NCI-H2171 (cell line): ENCODE measurements at places on chromosomes 6 and 20.

GRCh38 chr6:134835993-134836392, 113.9 kb downstream of the ALDH8A1 start:
- no peak for DNase-seq

GRCh38 chr20:51876313-51876940, 74.1 kb upstream of the SALL4 start:
- no peak for DNase-seq

GRCh38 chr6:111564482-111564945, 41.2 kb downstream of the TRAF3IP2 start:
- peak; percentile 65 for DNase-seq

GRCh38 chr6:134431421-134431859, 113.5 kb upstream of the SGK1 start:
- no peak for DNase-seq

DNA sequence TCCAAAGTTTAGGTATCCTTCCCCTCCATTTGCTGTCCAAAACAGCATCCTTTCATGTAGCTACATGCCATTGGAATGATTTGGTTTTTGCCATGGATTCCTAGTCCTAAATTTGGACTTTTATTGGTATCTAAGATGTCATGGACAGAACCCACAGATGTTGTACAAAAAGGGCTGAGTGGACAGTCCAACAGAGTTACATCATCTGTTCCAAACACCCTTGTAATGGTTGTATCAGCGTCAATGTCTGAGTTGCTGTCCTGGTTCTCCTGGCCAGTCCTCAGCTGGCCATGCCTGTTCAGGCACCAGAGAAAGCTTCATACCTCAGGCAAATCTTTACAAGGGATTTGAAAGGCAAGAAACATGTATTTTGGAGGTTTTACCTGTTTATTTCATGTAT, 191.3 kb downstream of the ESR1 start:
- no peak for DNase-seq

DNA sequence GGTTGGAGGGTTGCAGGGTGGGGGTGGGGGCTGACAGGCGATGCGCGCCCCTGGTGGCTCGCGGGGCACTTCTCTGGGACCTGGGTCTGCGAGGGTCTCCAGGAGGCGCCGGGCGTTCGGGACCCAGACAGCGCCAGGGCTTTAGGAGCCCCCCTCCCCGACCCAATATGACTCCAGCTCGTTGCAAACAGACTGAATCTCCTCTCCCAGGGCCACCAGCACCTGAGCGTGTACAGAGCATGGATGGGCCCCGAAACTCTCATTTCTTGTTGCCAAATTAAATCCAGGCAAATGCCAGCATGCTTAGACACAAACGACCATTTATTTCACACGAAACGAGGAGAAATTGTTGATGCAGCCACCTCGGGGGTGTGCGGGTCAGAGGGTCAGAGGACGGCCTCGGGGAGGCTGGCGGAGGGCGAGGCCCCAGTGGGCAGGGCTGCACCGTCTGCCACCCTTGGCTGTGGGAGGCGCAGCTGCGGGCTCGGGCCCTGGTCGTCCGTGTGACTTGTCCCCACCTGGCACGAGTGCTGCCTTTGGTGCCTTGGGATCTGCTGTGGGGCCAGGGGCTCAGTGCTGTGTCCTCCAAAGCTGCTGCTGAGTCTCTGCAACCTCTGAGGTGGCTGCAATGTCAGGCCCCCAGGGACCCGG, 20.9 kb upstream of the GATA5 start:
- DNase-seq: no peak

DNA sequence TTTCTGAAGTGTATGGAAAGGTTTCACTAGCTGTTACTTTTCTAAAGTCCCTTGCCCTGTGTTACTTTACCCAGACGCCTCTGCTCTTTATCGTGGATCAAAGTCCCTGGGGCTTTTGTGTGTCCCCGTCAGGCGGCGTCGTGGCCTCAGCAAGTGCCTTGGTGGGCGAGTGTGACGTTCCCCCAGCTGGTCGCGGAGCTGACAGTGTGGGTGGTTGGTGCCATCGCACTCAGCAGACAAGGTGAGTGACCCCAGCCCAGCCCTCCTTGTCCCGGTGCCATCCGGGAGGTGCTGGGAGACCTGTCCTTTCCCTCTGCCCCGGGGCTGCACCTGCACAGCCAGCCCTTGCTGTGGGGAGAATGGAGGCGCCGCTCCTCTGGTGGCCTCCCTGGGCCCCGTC, 27.3 kb upstream of the TCFL5 start:
- DNase-seq: no peak

- DNase-seq: no peak
Measured at GRCh38 chr6:108648191-108648590, 87.5 kb downstream of the FOXO3 start.

DNA sequence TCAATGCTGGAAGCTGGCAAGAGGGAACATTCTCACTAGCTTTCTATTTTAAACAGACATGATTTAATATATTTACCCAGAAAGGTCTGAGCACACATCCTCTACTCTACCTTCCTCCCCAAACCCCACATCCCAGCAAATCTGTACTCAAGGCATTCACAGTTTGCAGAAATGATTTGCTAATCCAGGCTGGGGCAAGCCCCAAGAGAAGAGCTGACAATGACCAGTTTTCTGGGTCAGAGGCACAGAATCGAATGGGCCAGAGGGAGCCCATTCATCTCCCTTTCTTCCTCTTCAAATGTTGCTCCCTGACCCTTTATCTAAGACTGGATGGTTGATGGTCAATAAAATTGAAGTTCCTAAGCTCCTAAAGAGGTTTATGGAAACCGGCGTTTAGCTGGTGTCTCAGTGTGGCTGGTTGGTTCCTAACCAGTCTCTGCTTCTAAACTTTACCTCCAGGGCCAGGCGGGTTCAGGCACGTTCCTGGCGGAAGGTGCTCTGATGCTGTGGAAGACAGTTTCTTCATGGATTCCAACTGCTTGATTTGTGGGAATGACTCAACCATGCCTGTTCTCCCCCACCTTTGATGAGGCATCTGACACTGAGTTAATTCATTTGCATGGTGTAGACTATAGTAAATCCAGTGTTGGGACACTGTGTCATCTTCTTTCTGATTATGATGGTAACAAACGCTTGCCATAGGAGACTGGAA, 96.4 kb upstream of the IYD start:
- DNase-seq: no peak

DNA sequence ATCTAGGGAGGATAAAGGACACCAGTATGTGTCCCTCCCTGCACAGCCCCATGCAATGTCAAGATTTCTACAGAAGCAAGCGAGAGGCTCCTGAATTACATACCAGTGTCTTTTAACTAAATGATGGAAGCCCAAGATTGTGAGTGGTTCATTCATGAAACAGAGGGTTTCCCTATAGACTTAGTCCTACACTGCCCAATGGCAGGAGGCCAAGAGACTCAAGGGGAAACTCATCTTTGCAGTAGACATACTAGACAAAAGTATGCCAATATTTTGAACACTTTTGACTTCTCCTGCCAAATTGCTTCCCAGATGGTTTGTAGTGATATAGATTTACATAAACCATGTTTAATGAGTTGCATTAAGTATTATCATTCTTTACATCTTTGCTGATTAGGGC, 557.2 kb upstream of the JAG1 start:
- no peak for DNase-seq

- DNase-seq: no peak
Measured at GRCh38 chr20:50265245-50265946, 74.8 kb downstream of the CEBPB start.

DNA sequence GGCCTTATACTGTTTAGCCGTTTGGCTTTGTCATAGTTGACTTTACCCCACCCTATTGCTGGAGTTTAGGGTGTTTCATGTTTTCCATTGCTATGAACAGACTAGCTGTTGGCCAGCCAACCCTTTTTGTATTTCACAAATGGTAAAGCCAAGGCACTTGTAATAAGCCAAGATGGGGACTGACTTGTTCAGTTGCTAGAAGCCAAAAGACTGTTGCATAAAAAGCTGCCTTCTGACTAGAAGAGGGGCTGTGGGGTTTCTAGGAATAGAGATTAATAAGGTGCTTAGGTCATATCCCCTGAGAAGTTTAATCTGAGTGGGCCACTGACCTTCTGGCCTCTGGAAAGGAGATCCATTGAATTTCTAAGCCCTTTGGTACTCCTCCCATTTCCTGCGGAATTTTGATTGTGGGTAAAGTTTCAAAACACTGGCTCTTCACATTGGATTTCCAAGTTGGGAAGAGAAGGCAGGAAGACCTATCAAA, 211.1 kb downstream of the PLCB4 start:
- DNase-seq: no peak

DNA sequence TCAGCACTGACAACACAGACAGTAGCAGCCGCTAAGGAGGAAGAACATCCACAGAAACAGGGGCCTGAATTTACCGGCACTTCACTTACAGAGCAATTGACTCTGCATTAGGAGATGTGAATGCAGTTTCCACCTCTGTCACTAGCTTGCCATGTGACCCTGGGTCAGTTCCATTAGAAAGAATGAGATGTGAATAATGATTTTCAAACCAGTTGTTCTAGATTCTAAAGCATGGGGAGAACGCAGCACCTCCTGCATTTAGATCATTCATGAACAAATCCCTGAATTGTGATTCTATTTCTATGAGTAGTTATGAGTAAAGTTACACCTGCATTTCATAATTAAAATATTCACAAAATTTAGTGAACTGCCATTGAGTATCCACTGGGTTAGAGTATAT, 197.3 kb upstream of the EXOC2 start:
- DNase-seq: no peak

- DNase-seq: no peak
Measured at GRCh38 chr6:17486680-17487079, 93.3 kb downstream of the CAP2 start.

- peak; percentile 76 for DNase-seq
Measured at GRCh38 chr20:35171753-35172433, at the start of gene PROCR. PROCR (plus strand) TSS chr20:35172072; CDS start chr20:35172155, 83 bp downstream.

DNA sequence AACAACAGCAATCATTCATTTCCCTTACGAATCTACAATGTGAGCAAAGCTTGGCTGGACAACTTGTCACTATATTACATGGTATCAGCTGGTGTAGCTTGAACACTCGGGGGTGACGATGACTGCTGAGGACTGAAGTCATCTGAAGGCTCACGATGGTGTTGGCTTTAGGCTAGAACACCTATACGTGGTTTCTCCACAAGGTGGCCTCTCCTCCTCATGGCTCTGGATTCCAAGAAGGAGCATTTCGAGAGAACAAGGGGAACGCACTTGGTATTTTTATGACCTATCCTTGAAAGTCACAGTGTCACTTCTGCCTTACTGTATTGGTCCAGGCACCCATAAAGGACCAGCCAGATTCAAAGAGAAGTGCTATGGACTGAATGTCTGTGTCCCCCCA, 37.5 kb upstream of the ADGRF1 start:
- no peak for DNase-seq

DNA sequence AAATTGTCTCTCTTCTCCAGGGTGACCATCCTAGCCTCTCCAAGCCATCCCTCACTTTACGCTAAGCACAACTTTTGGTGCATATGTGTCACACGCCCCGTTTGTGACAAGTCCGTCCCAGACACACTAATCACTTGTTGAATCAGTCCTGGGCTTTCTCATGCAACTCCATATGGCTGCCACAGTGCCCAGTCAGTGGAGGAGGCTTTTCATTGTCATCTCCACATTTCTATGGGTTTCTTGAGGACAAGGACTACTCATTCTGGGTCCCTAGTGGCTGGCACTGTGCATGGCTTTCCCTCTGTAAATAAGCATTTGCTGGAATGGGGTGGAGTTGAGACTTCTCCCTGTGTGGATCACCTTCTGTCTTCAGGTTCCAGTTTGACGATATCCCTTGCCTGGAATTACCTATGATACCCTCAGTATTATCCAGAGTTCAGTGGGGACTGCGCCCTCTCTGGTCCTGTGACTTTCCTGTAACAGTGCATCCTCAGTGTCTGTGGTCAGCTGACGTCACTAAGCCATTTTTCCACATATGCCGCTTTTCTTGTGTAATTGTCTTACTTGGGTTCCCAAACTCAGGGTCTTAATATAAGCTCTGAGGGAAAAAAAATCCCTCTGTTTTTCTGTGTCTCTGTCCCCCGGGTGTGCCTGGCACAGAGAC, 59.8 kb upstream of the MYL9 start:
- no peak for DNase-seq

DNA sequence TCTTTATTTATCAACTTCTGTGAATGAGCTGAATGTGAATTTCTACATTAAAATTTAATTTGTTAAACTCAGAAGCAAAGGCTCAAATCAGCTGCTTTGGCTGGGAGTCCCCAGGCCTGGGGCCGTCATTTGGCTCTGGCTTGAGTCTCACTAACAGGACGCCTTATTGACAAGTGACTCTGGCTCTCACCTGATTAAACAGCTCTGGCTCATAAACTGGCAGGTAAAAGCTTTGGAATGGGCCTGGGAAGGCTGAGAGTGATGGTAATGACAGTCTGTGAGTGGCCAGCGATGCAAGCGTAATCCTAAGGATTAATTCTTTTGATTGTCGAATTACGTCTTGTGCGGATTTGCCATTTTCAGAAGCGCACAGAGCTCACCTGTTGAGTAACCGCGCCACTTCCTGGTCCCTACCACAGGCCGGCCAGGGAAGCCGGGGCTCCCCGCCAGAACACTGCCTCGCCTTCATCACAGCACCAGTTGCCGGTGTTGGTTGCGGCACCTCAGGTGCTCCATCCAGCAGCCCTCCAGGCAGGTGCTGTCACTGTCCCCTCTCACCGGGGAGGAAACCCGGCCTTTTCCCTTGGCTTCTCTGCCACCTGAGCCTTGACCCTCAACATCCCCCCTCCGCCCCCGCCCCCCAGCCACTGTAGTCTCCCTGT, 110.7 kb downstream of the ZDHHC14 start:
- DNase-seq: no peak

DNA sequence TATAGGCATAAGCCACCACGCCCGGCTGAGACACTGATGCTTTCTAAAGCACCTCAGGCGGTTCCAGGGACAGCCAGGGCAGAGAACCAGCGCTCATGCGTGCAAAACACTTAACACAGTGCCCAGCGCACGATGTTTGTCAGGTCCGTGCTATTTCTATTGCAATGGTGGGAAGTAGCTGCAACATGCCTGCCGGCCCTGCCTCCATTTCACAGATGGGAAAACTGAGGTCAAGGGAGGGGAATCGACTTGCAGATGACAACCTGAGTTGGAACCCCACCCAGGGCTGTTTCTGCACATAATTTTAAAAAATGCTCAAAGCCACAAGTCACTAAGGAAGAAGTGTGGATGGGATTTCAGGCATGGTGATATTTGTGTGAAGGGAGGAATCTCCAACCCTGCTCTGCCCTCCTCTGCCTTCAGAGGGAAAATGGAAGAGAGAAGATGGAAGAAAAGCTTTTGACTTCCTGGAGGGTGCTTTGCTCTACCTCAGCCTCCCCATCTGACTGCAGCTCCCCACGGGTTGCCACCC, 39.9 kb downstream of the KIAA1755 start:
- no peak for DNase-seq

- no peak for DNase-seq
Measured at GRCh38 chr6:35581633-35582032, 68.9 kb upstream of the TULP1 start.
